ENCODE measurements at places on chromosomes 7 and 10. TPM values are rescaled to one million over a fixed set of nuclear protein-coding genes. Genes with fewer than 3 reads are reported as not detected.

The DKK1 gene
- total RNA-seq: not detected

DNA sequence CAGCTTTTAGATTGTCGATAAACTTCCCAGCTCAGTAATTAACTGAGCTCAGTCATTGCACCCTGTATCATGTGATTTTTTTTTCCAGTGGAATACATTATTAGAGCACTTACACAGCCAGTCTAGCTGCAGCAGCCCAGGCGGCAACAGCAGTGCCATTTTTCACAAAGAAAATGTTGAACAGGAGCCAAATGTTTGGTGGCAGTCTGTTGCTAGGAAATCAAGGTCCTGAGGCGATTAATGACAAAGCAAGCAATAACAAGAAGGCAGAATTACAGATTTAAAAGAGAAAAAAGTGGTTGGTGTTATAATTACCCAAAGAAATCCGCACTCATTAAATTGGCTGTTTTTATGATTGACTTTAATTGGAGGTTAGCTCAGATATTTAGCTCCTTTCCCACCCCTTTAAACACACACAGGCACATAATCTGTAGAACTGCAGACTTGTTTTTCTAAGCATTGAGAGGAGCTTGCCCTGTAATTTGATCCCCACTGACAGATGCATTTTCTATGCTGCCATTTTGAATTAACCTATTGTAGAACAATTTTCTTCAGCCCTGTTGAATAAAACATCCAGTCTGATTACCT is 267.4 kb downstream of the ADK start:
- DNase-seq: no peak

- DNase-seq: peak; percentile 35
Observed at GRCh38 chr10:128576336-128576735, 450.1 kb upstream of the MKI67 start.

The ITPRID1 gene
- total RNA-seq: not detected

The RELN gene
- not detected for total RNA-seq

GRCh38 chr10:72688208-72688651 is 3.7 kb upstream of the MCU start:
- DNase-seq: no peak

- DNase-seq: no peak
Observed at GRCh38 chr7:143507094-143507518, 29.4 kb downstream of the TAS2R41 start.

The AKR1D1 gene
- total RNA-seq: not detected

DNA sequence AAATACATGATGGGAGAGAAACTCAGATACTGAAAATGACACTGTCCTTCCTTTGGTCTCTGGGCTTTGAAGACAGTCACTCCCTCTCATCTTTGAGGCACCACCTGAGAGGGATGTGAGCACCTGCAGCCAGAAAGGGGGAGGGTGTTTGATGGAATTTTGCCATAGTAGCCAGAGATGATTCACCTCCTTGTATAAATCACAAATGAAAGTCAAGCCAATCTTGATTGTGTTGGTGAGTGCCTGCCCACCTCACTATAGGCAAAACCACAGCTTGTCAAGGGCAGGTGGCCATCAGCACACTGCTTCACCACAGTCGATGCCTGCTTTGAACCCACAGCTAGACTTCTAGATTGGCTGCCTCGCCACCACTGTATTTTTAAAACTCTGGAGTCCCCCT is 48.2 kb downstream of the PON1 start:
- no peak for DNase-seq

DNA sequence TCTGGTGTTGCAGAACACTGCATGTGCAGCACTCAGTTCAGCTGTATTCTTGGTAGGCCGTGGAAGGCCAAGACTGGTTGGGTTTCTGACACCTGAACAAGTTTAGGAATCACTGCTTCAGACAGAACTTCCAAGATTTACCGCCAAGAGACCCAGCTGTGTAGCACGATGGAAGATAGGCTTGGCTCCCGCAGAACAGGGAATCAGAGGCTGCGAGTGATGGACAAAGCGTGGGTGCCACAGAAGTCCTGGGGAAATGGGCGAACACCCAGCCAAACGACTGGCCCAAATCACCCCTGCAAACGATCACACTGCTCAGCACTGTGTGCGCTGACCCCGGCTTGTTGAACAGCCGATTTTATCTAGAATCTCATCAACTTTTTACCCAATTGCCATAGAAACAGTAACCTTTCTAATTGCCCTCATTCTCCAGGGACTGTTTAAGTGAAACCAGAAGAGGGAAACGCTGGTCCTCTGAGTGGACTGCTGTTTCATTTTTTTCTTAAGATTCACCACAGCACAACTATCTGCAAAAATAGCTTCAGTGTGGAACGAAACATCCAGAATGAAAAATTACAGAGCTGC is 17.9 kb downstream of the ZFAND2A start:
- DNase-seq: peak; percentile 51

- DNase-seq: peak; percentile 80
Observed at GRCh38 chr10:80596391-80597257, 58.9 kb downstream of the SH2D4B start.

DNA sequence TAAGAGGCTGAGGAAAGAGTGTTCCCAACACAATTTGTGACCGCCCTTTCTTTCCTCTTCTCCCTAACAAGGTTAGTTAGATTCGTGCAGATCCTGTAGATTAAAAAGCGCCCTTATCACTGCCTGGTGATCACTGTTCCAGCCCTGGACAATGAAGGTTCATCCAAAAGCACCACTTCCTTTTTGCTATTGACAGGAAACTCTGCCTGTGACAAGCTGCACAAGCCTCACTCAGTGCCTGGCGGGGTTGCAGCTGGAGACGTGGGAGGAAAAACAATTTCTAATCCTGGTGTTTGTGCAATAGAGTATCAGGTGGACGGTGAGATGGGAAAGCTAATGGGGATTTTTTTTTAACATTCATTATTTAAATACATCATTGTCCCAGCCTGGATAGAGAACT is 105.9 kb upstream of the CAV2 start:
- DNase-seq: no peak

The MEOX2 gene
- total RNA-seq: not detected

Data from activated CD4-positive, alpha-beta T cell treated with anti-CD3 and anti-CD28 coated beads, Interleukin-2, amount 10 ng/mL, durations not matched to agents 24 days and 14 days (primary cell).